ENCODE measurements at places on chromosomes 13 and 19.
A peak's percentile ranks its signal among the peaks of the same experiment; 100 is the strongest.

- no peak for DNase-seq
These were observed 5.4 kb downstream of the CCDC61 start for GRCh38 chr19:46000491-46001246.

DNA sequence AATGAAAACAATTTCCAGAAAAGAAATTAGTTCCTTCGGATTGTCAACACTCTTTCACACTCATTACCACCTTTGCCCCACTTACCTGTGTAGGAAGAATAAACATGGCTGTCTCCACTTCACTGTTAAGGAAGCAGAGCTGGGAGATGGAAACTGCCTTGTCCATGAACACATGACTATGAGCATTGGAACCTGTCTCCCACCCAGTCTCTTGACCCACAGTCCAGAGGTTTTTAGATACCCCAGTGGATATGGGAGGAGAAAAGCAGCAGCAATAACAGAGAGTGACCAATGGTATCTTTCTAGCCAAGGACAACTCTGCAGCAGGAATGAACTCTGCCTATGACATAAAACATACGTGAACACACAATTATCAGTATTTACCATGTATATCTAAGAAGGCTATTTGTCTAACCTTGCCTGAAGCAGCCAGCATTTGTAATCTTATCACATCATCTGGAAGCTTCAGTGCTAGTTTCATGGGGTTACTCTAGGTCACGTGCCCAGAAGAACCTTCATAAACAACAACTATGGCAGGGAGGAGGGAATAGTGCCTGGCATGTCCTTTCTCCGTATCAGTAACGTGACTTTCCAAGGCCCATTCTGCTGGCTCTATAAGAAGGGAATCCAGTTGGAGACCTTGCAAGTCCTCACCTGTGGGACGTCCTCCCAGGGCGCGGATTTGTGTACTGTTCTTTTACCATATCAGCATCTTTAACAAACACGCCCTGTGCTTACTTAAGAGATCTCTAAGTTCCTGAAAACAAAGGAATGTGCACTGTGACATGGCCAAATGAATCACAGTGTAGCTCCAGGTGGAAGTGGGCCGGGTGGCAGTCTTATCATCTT, 221.8 kb upstream of the UBL3 start:
- no peak for DNase-seq

DNA sequence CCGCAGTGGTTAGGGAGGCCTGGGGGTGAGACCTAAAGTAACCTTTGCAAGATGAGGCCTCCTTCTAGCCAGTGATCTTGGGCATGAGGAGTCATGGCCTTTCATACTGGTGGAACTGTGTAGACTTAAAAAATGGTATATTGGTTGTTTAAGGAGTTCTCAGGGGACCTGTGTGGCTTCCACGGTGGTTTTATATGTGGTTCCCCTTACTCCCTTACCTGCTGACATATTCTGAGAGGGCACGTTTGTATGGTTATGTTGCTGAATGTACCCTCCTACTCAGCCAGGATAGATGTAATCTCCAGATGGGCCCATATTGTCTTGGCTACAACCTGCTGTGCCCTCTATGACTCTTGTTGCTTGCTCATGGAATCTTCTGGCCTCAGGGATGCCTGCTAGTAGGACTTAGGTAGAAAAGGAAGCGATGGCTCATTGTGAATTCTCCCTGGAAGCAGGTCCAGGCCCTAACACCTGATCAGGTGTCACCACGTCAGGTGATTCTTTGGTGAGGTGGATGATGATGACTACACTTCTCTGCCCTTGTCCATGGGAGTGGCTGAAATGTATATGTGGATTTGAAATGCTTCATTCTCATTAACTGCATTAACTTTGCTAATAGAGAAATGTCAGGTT, 1.8 kb downstream of the ZNF460 start:
- no peak for DNase-seq

DNA sequence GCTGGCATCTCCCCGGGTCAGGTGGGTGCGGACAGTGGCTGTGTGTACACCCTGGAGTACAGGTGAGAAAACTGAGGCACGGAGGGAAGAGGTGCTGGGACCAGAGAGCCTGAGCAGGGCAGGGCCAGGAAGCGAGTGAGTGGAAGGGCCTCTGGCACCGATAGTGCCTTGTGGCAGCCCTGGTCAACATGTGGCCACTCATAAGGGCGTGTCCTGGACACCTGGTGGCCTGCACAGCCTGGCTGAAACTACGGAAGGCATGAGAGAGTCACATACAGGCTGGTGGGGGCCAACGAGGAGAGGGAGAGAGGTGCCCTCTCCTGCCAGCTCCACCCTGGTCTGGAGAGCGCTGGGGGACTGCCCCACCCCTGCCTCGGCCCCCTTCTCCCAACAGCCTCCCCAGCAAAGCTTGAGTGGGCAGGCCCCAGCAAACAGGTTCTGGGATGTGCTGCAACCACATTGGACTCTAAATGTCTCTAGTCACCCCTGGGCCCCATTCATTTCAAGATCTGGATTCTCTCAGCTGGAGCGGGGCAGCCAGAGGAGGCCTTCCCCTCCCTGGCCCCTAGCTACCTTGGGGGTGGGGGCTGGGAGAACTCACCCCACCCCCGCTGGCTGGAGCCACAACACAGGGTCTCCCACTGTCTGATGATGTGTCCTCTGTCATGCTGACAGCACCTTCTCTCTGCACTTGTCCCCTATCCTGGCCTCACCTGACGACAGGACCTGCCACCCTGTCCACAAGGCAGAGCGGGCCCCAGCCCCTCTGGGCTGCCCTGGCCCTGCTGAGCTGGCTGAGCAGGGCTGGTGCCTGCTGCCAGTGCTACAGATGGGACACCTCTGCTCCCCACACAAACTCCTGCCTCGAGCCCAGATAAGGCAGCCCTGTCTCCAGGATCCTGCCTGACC, 5.8 kb downstream of the CBARP start:
- DNase-seq: no peak

GRCh38 chr13:29503041-29503837, 92.2 kb downstream of the SLC7A1 start:
- peak; percentile 21 for DNase-seq

DNA sequence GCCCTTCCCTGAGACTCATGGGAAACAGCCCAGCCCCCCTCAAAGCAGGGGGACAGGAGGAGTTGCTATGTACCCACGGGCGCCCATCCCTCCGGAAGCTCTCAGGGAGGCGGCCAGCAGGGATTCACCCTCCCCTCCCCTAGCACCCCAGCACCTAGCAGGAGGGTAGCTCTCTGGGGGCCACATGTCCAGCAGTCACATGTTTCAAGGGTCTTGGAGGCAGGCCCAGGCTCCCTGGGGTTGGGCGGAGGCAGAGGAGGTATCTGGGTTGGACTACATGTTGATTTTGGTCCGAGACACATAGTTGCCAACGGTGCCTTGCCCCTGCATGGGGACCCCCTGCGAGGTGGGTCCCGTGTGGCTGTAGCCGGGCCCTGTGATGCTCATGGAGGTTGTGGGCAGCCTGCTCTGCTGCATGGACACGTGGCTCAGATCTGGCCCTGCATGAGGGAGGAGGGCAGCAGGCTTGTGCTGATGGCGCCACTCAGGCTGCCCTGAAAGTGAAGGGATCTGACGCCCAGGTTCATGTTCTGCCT, 7.0 kb upstream of the RNF6 start:
- no peak for DNase-seq

- DNase-seq: no peak
These were observed 101.7 kb upstream of the MCF2L start for GRCh38 chr13:112867301-112867711.

DNA sequence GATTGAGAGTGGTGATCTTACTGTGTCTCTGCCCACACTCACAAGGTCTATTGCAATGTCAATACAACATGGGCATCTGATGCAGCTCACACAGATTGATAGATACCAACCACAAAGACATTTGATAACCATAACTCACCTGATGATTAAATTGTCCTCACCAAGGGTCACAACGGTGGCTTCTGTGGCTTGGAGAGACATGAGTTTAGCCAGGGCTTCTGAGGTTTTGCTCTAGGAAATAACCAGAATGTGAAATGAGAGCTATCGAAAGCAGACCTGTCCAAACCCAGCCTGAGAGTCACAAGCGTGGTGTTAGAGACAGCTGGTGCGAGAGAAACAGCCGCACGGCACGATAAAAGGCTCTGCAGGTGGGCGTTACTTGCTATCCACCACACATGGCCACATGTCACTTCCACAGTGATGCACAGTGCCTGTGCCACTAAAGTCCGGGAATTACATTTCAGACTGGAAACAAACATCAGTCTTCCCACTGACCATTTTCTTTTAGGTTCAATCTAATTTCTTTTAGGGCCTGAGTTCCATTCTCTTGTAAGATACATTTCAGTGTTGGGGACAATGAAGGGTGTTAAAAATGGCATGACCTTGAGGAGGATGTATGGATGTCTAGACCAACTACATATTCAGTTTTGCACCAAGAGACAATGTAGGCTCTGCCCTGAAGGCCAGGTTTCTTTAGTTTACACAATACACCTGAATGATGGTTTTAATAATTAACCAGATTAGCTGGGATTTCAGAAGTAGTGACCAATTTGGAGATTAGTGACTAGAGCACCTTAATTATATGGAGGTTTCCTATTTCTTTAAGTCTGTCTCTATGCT, 53.7 kb downstream of the ATP7B start:
- no peak for DNase-seq

All from astrocyte of the spinal cord (primary cell).